ENCODE measurements at places on chromosomes 5 and 9. TPM values are rescaled to one million over a fixed set of nuclear protein-coding genes. Genes with fewer than 3 reads are reported as not detected.

DNA sequence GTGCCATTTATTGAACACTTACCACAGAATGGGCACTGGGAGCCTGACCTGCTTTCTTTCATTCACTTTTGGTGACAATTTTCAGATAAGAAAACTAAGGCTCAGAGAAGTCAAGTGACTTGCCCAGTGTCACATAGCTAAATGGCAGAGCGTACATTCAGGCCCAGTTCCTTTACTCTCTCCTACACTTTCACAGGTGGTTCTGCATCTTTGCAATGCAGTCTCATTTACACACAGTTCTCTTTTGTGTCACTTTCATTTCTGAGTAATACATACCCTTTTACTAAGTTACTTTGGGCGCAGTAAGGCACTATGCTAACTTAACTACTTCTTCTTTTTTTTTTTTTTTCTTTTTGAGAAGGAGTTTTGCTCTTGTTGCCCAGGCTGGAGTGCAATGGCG lies 8.3 kb downstream of the NFIL3 start:
- no peak for DNase-seq

Gene C9orf50
- not detected for total RNA-seq

- DNase-seq: no peak
These were observed 12.3 kb downstream of the CCNH start for GRCh38 chr5:87400305-87400899.

DNA sequence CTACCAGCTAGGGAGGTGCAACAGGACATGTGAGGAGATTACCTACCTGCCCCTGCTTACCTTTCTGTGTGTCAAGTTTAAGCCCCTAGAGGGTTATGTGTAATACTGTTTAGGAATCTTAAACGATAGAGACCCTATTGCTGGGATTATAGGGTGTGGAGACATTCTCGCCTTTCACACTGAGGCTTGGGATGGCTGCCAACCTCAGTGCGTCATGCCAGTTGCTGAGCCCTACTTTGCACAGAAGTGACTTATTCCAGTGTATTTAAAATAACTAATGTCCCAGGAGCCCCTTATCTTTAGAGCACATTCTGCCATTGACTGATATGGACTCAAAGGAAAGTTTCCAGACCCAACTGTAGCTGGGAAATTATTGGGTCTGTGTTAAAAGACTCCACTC lies 76.6 kb upstream of the XPA start:
- no peak for DNase-seq

DNA sequence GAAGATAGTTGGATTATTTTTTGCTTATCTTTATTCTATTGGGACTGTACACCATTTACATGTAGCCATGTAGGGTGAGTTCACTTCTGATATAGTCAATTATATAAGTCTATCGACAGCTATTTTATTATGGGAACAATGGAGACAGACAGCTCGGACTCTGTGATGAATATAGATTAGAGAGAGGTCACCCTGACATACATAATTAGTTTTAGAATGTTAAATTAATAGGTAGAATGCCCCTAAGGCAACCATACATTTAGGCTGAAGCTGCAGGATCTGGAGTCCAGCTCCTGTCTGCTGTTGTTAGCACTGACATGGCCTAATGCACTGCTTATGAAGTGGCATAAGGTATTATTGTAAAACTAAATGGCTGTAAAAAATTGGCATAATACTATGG lies 700.8 kb downstream of the MAT2B start:
- no peak for DNase-seq
